Fibroblast of skin of back (primary cell): ENCODE measurements at places on chromosomes 3 and 15.
A peak's percentile ranks its signal among the peaks of the same experiment; 100 is the strongest.

DNA sequence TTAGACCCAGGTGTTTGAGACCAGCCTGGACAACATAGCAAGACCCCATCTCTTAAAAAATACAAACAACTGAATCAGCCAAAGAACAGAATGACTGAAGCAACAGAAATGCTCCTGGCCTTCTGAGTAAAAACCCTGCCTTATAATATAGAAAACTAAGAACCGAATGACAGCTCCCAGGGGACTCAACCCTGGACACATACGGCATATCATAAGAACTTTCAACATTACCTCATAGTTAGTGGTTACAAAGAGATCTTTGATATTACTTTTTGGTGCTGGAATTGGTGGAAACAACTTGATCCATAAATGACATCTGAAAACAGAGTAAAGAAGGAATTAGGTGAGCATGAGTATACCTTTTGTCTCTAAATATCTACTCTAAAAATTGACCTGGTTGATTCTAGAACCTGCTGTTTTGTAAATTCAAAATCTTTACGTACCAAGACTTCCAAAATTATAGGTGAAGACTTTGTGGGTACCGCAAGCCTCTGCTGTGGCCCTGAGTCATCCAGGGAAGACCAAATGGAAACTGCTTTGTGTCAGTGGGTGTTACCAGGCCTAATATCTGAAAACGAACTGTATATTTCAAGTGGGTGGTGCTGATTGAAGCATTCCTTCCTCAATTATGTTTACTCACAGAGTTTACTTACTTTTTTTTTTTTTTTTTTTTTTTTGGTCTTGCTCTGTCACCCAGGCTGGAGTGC lies 35.5 kb downstream of the IL5RA start:
- no peak for DNase-seq

DNA sequence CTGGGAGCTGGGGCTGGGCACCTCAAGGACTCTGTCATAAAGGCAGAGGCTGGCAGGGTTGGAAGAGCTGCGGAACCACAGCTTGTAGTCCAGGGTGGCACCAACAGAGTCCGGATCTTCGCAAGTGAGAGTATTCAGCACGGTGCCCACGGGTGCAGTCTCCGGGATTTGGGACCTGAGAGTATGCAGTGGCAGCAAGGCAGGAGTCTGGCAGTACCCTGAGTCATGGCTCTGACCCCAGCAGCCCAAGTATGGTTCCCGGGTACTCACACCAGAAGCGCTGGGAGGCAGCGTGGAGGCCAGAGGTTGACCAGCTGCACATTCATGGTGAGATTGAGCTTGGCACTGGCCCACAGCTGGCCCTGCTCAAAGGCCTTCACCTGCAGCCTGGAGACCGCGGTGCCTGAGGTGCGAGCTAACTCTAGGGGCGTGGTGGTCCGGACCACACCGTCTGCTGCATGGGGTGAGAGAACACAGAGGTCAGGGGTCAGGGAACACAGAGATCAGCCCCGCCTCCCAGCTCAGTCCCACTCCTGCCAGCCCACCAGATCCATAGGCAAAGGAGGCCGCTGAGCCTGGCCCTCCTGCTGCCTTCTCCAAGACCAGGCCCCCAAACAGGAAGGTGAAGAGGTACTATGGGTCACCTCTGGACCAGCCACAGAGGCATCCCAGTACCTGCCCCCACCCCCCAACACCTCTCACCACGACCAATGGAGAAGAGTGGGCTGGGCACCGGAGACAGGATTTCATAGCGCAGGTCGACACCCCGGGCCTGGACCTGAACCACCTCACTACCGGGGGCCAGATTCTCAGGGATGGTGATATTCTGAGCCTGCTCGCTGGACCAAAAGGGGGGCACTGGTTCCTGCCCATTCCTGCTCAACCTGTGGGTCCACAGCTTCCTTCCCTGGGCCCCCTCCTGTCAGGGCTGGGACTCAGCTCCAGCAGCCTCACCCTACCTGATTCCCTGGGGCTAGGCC lies 4.5 kb downstream of the CDHR4 start:
- no peak for DNase-seq

GRCh38 chr3:71987828-71988227 lies 202.9 kb upstream of the PROK2 start:
- DNase-seq: peak; percentile 55

DNA sequence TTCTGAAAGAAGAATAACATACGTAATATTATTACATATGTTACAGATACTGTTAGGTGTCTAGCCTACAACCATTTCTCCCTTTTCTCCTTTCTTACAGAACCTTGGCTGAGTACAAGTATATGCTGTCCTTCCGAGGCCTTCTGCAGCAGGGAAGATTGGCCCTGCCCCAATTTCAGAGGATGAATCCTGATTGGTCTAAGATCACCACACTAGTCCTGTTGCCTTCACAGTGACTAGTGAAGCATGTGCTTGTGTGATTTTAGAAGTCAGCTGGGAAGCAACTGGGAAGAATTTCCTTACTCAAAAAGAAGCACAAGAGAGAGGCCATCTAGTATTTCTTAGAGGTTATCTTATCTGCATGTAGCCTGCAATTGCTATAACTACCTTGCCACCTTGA lies 30.6 kb upstream of the MECOM start:
- DNase-seq: no peak

DNA sequence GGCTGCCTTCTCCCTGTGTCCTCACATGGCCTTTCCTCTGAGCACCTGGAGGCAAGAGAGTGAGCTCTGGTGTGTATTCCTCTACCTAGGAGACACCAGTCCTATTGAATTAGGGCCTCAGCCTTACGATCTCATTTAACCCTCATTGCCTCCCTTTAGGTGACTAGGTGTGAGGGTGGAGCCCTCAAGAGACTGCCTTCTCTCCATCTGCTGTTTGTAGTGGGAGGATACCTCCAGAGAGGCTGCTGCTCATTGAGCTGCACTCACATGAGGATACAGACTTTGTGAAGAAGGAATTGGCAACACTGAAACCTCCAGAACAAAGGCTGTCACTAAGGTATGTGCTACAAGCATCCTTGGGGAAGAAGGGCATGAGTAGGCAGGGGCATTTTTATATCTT lies at the start of gene CCR8:
CCR8 (plus strand) TSS at position 217 of the 400 bp plus-strand sequence. CDS start 2,623 bp downstream, outside the sequence.
- no peak for DNase-seq

DNA sequence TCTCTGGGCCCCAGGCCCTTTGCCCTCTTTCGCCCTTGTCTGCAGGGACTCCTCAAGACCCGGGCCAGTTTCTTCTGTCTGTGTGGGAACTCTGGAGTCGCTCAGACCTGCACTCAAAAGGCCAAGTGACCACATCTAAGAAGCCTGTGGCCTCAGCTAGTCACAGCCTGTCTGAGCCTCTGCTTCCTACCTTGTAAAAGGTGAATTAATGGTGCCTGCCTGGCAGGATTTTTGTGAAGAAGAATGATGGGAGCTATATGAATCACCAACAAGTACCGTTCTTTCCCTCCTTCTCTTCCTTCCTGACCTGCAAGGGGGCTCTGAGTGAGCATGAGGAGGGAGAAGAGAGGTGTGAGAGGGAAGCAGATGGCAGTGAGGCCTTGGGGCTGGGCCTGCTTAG lies 7.5 kb downstream of the PLIN1 start:
- no peak for DNase-seq

DNA sequence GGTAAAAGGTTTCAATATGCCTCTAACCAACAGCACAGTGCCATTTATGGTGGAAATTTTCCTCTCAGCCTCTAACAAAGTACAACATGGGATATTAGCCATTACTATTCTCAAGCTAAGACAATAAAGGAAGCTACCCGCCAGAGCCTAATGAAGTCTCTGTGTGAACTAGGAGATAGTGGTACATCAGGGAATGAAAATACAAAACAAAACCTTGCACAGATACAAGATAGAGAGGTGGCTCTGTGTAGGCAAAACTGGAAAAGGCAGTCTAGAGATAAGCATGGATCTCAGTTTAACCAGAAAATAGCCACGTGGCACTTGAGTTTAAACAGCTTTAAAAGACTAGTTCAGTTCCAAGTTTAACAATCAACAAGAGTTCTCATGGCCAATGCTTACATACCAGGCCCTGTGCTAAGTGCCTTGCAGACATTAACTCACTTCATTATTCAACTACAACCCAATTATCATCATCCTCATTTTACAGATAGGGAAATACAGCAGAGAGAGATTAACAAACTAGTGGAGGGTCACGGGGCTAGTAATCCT lies 279.3 kb downstream of the IGSF11 start:
- no peak for DNase-seq

DNA sequence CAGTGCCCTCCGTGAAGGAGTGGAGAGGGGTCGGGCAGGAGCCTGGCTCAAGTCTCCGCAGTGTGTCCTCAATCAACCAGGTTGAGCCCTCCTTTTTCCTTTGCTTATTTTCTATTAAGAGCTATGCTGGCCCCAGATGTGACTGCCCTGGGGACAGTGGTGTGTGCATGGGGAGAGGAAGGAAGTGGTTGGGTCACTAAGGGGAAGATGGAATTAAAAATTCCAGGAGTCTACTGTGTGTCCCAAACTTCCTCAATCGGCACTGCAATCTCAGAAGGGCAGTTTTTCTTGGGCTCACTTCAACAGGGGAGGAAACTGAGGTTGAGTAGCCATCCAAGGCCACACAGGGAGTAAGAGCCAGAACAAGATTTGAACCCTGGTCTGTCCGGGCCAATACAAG lies 13.7 kb upstream of the GRIP2 start:
- DNase-seq: no peak

DNA sequence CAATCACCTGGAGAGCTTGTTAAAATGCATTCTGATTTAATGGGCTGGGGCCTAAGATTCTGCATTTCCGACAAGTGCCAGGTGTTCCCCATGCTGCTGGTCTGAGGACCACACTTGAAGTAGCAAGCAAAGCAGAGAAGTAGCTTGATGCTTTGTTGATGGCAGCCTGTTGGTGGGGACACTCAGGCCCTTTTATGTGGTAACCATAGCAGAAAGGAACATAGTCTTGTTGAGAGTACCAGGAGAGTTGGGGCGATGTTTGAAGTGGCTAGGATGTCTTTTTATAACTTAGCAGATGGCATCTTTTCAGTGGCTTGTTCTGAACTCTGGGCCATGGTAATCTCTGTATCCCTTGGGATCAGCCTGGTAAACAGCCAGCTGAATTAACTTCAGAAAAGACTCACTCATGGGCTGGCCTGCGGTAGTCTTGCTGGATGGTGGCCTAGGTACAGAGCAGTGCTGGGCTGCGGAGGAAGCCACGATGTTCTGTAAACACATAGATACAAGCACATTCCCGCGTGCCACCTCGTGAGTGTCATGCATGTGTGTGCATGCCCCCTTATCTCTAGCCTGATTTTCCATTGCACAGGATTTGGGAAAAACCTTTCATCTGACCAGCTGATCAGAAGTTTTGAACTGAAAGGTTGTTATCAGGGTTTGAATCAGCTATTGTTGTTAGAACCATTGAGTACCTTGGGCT lies 292.4 kb upstream of the LRRFIP2 start:
- DNase-seq: no peak

- no peak for DNase-seq
Observed at GRCh38 chr3:139044366-139045210, at the start of gene PRR23C. Gene PRR23C (minus strand): TSS chr3:139044892. CDS start chr3:139044620, 272 bp downstream.

DNA sequence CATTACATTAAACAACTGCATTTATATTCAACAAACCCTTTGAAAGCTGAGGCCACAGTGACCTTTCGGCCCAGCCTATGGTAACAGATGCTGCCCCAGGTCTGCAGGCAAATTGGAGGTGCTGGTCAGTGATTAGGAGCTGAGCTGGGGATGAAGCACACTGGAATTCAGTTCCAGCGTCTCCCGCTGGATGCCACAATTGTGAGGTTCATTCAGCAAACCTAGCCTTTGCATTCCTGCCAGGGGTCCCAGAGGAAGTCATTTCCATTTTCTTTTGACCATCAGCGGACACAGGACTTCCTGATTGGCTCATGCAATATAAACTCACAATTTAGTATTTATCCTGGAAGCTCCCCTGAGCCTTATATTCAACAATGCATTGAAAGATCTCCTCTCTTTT lies 89.5 kb downstream of the IL20RB start:
- no peak for DNase-seq

DNA sequence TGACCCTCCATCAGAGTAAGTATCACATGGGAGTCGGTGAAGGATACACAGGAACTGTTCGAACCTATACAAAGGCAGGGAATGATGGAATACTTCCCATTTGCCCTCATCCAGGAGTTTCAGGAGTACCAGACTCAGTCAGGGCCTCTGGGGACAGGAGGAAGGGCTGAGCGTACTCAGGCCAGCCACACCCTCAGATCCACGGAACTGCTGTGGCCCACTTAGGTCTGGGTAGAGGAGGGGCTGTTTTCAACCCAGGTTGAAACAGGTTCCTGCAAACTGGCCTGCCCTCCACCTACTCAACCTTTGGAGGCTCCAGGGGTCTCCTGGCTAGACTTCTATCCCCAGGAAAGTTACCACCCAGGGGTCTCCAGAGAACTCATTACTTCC lies 6.7 kb upstream of the IGDCC3 start:
- no peak for DNase-seq

DNA sequence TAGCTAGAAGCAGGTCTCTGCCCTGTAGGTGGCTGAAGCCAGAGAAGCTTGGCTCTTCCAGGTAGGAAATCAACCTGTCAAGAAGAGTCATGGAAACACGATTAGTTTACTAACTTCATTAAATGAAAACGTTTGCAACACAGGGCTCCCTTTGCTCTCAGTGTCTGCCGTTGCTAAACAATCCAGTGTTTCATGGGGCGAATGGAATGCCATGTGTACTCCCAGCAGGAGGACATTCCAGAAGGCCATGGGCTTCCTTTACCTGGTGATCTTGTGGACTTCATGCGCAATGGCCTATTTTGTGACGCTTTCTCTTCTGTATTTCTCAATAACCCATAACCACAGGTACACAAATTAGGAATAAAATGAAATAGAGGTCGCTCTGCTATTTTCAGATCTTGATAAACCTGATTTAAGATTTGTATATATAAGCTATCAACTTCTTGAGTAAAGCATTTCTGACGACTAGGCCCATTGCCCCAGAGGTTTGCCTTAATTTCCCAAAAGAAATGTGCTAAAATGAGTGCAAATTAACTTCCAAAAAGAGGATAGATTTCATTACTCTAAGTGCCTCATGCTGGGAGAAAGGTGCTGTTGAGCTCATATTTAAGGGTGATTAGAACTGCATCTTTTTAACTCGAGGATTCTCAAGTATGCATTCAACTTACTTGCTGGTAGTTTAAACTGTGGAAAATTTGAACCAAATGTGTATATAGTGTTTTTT lies 171.0 kb downstream of the EPHA3 start:
- peak; percentile 0 for DNase-seq
